Glomerular endothelial cell (primary cell): ENCODE measurements at places on chromosomes 2 and 18. TPM values are rescaled to one million over a fixed set of nuclear protein-coding genes. Genes with fewer than 3 reads are reported as not detected.

DNA sequence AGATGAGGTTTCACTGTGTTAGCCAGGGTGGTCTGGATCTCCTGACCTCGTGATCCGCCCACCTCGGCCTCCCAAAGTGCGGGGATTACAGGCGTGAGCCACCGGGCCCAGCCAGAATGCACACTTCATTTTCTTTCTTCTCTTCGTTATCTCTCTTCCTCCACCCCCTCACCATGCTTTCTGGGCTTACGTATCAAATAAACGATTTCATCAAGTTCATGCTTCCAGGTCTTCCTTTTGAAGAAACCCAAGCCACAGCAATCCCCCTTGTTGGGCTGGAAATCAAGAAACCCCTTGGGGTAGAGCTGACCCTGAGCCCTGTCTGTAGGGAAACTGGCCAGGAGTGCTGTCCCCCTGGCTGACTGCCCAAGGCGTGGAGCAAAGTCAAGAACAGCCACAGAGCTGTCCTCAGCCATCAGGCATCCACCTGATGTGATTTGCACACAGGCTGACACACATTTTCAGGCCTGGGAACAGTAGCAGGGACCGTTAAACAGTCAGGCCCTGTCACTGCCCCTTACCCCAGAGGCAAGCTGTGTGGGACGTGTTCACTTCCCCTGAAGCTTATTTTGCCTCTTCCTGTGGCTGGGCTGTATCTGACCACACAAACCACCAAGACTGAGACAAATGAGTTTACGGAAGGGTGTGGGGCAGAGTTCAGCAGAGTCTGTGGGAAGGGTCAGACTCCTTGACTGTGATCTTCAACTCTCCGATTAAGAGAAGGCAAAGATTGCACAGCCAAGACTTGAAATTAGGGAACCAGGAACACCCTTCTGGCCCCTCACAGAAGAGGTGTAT is 15.1 kb upstream of the NMUR1 start:
- no peak for DNase-seq

GRCh38 chr18:64919971-64920570 is 771.2 kb upstream of the LINC00305 start:
- DNase-seq = no peak

DNA sequence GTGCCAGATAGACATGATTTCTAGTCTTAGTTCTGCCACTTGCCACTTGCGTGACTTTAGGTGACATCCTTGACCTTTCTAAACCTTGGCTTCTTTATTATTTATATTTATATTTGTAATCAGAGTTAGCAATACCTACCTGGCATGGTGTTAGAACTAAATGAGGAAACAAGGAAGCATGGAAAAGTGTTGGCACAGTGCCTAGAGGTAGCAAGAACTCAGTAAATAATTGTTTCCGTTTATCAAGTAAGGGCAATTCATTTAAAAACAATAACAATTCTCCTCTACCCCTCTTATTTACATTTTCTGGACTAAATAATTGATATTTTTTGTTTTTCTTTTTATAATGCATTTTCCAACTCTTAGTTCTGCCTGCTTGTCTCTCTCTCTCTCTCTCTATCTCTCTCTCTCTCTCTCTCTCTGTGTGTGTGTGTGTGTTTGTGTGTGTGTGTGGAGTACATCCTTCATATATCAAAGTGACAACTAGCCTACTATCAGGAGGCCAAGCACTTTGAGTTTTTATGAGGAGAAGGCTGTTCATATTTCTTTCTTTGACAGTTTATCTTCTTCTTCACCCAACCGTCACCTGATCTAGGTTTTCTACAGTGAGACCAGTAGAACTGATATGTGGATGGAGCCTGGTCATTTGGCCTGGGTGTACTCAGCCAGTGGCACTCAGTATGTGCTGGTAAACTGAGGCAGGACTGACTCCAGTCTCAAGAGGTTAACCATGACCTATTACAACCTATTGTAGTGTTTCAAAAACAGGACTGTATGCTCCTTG is 134.5 kb downstream of the LRRTM1 start:
- DNase-seq = no peak

DNA sequence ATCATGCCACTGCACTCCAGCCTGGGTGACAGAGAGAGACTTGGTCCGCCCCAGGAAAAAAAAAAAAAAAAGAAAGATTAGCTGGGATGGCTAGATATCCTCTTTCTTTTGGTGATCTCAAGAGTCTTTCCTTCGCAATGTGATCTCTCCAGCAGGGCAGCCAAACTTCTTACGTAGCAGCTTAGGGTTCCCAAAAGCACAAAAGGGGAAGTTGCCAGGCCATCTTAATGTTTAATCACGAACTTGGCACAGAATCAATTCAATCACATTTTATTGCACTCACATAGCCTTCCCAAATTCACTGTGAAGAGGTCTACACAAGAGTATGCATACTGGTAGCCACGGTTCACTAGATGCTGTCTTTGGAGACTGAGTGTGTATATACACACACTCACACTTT is 53.1 kb downstream of the VIL1 start:
- DNase-seq = no peak

- DNase-seq = no peak
These were observed 389.7 kb downstream of the TXNL1 start for GRCh38 chr18:56248610-56249235.

DNA sequence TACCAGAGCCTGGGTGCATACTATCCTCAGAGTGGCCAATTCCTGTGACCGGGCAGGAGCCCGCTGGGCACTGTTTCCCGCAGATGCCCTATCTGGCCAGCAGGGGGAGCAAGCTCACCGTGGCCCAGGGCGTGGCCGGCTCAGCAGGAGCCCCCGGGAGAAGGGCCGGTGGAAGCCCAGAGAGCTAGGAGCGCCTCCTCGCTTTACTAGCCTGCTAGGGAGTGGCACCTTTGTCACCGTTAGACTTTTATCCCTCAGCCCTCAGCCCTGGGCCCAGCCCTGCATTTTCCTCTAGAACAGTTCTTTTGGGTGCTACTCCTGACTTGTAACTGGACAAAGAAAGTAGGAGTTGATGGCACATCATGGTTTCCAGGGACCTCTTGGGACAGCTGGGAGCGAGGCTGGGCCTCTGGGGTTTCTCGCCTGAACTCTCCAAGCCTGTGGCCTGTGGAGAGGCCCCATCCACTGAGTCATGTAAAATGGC is 24.0 kb downstream of the TMEM177 start:
- DNase-seq = no peak

DNA sequence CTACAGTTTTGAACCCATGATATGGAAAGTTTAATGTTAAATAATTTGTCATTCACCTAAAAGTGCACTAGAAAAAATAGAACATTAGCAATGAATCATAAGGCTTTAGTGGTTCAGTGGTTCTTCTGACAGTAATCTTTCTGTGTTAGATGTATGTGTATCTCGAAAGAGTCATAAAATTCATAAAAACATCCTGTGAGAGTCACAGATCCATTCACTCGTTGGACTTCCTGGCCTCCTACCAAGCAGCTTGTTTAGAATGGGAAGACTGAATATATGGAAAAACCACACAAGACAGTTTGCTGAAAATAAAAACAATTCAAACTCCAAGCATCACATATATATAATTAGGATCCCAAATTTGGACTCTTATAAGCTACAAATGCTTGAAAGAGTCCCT is 34.8 kb downstream of the ADNP2 start:
- no peak for DNase-seq

- DNase-seq = no peak
These were observed 611 bp downstream of the TCF7L1 start for GRCh38 chr2:85133751-85134254.

DNA sequence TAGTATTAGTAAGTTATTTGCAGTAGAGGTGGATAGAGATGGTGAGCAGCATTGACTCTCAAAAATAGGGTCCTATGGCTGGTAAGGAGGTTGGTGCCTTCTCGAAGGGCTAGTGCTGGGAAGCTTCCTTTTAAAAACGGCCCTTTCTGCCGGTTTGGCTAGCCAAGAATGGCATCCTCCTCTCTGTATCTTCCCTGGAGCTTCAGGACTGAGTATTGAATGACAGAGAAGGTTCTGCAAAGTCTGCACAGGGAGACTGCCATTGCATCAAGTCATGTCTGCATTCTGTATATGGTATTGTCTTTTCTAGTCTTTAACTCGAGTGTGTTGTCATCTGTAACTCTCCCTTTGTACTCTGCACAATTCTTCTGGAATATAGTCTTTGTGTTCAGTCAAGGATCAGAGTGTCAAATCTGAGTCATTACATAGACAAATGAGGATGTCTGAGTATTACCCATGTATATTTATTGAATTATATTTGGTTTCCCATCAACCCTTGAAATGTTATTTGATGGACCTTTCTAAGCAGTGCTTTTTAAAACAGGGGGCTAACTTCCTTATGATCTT is 1.1 kb downstream of the LDLRAD4 start:
- no peak for DNase-seq

GRCh38 chr2:103667335-103667884 is 905.6 kb downstream of the TMEM182 start:
- DNase-seq = no peak

- no peak for DNase-seq
These were observed 55.7 kb downstream of the SNORC start for GRCh38 chr2:232925821-232926156.

DNA sequence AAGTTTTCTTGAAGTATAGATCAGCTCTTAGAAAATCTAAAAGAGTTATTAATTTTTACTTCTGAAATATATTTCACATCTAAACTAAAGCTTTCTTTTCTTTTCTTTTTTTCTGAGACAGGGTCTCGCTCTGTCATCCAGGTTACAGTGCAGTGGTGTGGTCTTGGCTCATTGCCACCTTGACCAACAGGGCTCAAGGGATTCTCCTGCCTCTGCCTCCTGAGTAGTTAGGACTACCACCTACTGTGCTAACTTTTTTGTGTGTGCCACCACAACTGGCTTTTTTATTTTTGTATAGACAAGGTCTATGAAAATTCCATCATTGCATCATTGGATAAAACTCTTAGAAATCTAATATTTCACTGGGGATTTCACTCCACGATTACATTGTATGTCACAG is 10.0 kb upstream of the ALPG start:
- DNase-seq = no peak

- DNase-seq = no peak
These were observed 25.4 kb downstream of the PDCL3 start for GRCh38 chr2:100588071-100588786.

GRCh38 chr2:33859811-33860461 is 260.8 kb upstream of the FAM98A start:
- DNase-seq = no peak

DNA sequence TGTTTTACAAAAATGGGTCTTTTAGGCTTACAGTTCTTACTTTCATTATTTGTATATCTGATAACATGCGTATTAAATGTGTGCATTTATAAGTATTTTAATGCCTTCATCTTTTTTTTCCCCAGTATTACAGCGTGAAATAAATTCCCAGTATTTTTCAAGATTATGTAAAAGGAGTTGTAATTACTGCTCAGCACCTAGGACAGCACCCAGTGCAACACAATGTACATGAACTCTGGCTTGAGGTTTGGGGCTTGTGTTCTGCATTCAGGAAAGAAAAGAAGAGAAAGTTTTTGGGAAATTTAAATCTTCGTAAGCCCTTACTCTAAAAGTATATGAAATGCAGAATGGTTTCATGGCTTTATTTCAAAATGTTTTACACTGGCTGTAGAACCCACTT is 16.7 kb downstream of the ZNF638 start:
- DNase-seq = no peak

DNA sequence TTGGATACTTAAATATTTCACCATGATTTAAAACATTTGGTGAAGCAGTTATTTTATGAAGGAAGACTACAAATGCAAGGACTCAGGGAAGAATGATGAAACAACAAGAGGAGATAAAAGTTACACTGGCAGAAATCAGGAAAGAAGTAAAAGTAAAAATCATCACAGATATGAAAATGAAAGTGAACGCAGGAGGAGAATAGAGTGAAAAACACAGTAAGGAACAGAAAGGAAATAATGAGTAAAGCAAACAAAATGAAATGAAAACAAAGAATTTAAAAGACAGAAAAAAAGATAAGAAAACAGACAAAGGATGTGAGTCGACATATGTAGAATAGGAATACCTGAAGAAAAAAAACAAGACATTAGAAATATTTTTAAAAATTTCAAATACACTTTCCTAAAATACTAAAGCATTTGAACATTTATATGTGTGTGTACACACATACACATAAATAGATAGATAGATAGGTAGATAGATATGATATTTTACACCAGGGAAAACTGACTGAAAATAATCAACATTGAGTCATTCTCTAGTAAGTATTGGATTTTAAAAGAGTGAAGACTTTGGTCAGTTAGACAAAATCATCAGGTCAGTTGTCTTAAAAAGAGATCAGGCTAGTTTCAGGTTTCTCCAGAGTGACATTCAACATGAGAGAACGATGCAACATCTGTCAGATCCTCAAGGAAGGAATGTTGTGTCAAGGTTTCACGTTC is 12.1 kb upstream of the KDSR start:
- DNase-seq = no peak

DNA sequence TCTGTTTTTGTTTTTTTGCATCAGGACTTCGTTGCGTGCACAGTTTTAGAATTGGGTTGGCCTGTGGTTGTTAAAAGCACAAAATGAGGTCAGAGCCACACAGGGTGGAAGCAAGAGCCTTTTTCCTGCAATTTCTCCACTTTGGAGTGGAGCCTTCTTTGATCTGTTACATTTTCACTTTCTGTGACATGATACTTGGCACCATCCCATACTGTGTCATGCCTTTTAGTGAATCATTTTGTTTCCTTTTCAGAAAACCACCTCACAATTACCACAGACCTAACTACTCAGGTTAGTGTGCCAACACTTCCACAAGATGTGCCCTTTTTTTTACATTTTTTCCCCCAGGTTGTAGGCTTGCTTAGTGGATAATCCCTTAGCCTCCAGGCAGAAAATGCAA is 32.5 kb downstream of the MERTK start:
- DNase-seq = no peak

- no peak for DNase-seq
These were observed 35.0 kb upstream of the PTH2R start for GRCh38 chr2:208371634-208371935.

DNA sequence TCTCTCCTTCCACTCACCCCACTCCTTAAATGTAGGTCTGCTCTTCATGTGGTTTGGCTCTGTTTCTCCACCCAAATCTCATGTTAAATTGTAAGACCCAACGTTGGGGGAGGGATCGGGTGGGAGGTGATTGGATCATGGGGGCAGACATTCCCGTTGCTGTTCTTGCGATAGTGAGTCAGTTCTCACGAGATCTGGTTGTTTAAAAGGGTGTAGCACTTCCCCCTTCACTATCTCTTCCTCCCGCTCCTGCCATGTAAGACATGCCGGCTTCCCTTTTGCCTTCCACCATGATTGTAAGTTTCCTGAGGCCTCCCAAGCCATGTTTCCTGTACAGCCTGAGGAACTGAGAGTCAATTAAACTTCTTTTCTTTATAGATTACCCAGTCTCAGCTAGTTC is 1044.5 kb upstream of the POU3F3 start:
- no peak for DNase-seq

Gene PIGN
- total RNA-seq = 23.4 and 30.1 TPM in 2 replicates

Gene STAT4
- 0.44 and 2.8 TPM in 2 replicates for total RNA-seq

Gene TUBA3E
- not detected in 2 replicates for total RNA-seq
